RWPE2 (cell line): ENCODE measurements at places on chromosomes 6 and 20.

DNA sequence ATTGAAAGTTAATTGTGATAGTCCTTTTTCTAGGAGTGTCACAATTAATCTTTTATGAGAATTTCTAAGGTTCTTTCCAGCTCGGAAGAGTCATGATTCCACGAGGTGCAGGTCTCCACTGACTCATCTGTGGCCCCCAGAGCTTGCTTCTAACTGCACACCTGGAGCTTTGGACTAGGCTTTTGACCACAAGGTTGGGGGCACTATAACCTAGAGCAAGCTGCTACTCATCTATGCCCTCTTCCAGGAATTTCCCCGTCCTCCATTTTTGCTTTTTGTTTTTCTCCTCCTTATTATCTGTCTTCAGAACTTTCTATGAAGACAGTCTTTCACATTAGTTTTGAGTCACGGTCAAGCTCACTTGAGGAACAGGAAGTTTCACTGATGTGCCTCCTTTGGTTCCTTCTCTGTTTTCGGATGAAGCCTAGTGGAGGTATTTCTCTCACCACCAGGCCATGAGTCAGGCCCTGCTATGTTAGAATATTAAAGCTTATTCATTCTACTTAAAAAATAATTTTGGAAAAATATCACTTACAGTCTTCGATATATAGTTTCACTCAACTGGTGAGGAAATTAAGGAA lies 119.2 kb upstream of the INSM1 start:
- no peak for DNase-seq

GRCh38 chr6:36239774-36240173 lies 30.1 kb upstream of the PNPLA1 start:
- no peak for DNase-seq

DNA sequence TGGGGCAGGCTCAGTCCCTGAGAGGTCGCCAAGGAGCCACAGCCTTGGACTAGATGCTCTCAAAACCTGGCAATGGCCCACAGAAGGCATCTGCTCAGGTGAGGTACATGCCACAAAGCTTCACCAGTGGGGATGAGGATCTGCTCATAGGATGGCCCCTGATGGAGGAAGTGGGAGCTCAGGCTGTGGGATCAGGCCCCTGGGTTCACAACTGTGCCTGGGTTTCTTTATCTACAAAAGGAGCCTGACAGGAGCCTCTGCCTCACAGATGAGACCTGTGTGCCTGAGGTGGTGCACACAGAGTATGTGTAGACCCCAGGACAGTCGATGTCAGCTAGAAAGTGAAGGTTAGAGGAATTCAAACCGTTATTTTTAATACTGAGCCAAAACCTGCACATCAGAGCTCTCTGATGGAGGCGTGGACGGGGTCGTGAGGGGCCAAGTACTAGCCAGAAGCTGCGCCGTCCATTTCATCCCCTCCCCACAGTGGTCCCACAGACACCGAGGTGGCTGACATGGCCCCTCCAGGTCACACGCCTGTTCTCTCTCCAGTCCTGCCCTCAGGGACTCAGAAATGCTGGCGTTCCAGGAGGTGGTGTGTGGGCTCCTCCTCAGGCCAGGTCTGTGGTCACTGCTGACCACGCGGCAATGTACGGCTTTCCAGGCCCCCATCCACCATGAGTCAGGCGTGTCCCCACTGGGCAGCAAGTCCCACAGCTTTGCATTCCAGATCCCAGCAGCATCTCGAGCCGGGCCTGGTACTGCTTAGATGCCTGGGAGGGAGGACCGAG lies 33.3 kb downstream of the NTSR1 start:
- peak; percentile 80 for DNase-seq

DNA sequence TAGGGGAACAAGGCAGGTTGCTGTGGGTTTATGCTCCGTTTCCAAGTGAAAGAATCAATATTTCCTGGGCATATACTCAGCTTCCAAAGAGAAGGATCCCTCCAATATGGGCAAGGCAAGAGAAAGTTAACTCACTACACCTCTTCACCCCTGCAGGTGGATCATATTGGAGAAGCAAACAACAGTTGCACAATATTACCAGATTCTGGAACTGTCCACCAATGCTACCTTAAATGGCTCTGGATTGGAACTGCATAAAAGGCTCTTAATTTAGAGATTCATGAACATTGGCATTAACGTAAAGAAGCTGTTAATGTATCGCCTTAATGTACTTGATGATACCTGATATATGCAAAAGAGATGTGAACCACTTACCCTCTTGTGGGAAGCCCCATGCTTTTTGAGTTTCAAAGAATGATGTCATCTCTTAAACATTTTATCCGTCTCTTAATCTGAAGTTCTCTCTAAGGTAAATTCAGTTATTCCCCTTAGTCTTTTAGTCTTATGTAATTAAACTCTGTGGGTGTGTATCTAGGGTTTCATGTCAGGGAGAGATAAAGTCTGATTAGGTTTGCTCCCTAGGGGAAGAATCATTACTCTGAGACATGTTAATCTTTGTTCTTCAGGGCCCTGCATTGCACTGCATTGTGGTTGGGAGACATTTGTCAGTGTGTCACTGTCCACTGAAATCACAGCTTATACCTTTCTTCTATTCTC lies 99.5 kb downstream of the PHACTR1 start:
- DNase-seq, result no peak

- no peak for DNase-seq
Measured at GRCh38 chr6:129661536-129662405, 48.2 kb downstream of the ARHGAP18 start.

- no peak for DNase-seq
Measured at GRCh38 chr6:3768502-3768901, 17.0 kb upstream of the PXDC1 start.

DNA sequence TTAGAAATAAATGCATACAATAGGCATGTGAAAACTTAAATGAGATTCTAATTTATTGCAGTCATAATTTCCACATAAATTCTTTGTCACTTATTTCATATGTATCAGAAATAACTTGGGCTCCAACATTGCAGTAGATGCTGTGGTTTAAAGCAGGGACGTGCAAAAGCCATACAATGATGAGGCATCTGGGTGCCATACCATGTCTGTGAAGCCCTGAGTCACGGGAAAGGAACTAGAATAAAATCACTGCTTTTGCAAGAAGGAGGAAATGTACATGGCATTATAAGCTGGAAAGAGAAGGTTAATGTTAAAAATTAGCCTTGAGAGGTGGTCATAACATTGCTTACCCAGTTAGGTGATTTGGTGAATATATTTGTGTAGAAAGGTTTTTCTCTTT lies 180.4 kb downstream of the SASH1 start:
- DNase-seq, result no peak

GRCh38 chr6:156395276-156395675 lies 381.9 kb upstream of the ARID1B start:
- DNase-seq, result no peak

- no peak for DNase-seq
Measured at GRCh38 chr6:53492860-53493634, 51.9 kb downstream of the GCLC start.

DNA sequence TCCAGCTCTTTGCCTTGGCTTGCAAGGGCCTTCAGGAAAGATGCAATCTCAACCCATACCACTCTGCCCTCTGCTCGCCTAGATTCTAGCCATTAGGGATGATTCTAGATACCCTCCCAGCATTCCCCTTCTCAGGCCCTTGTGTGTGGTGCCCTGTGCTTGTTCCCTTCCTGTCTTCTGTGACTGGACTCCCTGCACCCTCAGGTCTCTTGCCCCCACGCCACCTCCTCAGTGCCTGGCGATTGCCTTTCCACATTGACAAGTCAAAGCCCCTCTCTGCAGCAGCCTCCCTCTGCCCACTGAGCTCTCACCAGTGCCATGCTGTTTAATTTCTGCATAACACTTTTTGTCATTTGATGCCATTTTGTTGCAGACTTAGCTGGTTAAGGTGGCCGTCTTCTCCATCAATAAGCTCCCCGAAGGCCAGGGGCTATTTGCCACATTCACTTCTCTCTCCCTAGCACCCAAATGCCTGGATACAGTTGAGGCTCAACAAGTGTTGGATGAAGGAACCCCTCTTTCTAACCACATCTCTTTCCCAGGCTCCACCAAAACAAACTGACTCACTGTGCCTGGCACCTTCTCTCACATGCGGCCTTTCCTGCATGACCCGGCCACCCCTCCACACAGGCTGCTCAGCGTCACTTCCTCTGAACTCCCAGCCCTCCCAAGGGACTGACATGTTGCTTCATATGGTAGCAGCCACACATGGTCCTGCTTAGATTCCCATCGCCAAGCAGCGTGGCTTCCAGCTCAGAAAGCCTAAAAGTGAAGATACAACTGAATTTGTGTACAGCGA lies 4.6 kb upstream of the TXNDC5 start:
- no peak for DNase-seq

GRCh38 chr6:83815631-83816272 lies 37.4 kb upstream of the RIPPLY2 start:
- no peak for DNase-seq

GRCh38 chr6:85449388-85449817 lies 480 bp upstream of the NT5E start:
- no peak for DNase-seq

DNA sequence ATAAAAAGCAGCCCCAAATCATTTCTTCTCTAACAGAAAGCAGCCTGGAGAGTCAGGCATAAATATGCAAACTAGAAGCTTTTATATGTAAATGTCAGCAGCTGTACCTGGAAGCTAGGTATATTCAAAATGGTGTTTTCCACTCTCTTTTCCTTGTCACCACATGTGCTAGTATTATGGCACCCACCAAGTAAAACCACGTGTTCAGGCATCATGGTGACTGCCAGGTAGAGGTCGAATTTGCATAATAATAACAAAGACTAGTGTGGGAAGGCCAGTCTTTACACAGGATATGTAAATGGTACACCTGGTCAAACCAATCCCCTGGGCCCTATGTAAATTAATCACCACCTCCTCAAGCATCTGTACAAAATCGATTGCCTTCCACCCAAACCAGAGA lies 124.0 kb downstream of the MMUT start:
- no peak for DNase-seq

DNA sequence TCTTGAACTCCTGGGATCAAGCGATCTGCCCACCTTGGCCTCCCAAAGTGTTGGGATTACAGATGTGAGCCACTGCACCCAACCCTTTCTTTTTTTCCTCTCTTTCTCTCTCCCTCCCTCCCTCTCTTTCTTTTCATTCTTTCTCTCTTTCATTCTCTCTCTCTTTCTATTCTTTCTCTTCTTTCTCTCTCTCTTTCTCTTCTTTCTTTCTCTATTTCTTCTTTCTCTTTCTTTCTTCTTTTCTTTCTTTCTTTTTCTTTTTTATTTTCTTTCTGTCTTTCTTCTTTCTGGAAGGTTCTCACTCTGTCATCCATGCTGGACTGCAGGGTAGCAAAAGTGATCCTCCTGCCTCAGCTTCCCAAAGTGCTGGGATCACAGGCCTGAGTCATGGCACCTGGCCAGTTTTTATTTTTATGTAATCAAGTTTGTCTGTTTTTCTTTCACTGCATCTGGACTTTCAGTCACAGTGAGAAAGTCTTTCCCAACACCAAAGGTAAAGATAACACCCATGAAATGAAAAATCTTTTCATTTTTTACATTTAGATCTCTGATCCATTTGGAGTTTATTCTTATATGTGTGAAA lies 20.2 kb upstream of the BCLAF1 start:
- DNase-seq, result no peak

GRCh38 chr20:41811456-41811855 lies 193.3 kb upstream of the CHD6 start:
- DNase-seq, result no peak

DNA sequence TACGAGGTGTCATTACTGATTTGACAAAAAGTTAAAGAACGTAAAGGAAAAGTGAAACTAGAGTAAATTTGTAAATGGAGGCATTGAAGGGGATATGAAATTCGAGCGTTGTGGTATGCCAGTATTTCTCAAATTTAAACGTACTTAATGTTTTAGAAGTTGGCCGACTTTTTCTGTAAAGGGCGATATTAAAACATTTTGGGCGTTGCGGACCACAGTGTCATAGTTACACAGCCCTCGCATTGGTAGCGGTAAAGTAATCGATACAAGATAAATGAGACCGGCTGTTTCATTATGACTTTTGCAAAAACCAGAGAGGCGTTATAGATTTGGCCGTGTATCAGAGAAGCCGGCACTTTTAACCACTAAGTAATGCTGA lies 39.6 kb downstream of the OR2B2 start:
- DNase-seq, result no peak

DNA sequence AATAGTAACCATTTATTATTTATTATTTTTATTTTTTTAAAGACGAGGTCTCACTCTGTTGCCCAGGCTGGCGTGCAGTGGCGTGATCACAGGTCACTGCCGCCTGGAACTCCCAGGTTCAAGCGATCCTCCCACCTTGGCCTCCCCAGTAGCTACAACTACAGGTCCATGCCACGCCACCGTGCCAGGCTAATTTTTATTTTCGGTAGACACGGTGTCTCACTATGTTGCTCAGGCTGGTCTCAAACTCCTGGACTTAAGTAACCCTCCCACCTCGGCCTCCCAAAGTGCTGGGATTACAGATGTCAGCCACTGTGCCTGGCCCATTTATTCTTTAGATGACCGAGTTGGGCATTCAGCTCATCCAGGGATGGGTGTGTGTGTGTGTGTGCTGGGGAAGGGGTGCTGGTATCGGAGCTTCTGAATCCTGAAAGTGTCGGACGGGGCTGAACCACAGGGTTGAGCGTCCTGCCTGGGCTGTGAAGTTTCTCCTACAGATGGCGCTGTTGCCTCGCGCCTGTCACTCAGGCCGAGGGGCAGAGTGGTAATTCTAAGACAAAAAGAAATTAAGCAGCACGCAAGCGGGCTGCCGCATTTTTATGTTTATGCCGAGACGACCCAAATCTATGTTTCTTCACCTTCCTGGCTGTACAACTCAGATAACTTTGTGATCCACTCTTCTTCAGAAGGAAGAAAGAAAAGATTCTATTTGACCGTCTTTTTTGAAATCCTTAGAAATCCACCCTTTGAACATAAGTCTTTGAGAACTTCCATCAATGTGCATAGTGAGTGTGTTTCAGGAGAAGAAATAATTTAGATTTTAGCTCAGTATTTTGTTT lies 252.8 kb downstream of the CDH26 start:
- peak; percentile 85 for DNase-seq
